ENCODE measurements at places on chromosomes 7 and 10.

GRCh38 chr7:26375726-26376174, 84.1 kb downstream of the SNX10 start:
- no peak for DNase-seq

- DNase-seq: no peak
Measured at GRCh38 chr7:139034336-139034735, 1.5 kb downstream of the ZC3HAV1L start.

- DNase-seq: no peak
Measured at GRCh38 chr7:8157296-8157695, 104.7 kb downstream of the ICA1 start.

DNA sequence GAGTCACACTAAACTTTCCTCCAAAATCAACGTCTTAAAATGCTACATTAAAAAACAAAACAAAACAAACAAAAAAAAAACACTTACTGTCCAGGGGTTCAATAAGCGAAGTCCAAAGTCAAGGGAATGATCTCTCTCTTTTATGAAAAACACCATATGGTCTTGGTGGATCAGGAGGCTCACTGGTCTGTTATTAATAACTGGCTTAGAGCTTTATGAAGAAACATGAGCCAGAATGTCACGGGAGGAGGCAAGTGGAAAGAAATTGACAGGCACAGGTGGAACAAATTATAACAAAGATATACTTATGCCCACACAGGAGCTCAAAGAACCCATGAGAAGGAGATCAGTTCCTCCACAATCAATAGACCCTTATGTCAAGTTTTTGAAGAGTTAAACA, at the start of gene MRLN:
TSS of gene MRLN (minus strand) at position 189 of the 400 bp plus-strand sequence.
- DNase-seq: no peak

DNA sequence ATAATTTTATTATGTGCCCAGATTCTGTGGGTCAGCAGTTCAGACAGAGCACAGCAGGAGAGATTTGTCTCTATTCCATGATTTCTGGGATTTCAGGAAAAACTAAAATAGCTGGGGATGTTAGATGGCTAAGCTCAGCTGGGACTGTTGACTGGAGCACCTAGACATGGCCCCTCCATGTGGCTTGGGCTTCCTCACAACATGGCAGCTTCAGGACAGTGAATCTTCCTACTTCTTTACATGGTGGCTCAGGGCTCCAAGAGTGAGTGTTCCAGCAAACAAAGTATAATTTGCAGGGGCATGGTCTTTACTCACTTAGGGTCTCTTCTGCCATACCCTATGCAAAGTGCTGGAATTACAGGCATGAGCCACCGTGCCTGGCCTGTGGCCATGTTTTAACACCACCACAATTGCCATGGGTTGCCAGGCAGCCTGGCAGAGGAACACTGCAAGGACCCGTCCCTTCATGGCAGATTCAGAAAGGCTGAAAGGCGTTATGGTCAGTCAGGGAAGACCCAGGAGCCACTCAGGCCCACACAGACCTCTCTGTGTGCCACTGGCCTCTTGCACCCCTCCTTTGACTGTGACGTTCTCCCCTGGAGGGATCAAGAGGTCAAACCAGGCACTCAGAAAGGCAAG, 50.8 kb upstream of the ZMIZ1 start:
- no peak for DNase-seq

DNA sequence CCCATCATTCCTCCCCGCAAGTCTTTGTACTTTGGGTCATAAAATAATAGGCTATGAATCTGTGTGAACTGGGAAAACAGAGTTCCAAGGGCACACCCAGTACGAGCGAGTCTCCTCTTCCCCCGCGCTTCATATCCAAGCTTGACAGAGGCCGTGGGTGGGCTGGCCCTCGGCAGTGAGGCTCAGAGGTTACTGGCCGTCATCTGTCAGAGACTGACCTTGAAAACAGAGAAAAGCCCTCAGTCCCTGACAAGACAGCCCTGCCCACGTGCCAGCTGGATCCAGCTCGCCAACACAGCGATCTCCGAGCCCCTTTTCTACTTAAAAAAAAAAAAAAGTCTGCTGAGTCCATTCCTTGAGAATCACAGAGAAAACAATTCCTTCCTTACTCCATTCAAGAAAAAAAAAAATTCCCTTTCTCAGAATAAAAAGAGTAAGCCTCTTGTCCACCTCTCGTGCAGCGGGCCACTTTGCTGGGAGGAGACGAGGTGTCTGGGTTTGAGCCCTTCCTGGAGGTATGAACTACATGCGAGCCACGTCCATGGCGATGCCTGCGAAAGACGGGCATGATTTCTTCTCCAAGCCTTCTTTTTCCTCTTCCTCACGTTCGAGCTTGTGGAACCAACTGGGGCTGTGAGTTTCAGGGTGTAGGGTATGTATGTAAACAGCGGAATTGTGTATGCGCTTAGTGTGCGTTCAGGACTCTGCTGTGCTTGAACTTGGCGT, 744 bp upstream of the BICC1 start:
- peak; percentile 3 for DNase-seq

GRCh38 chr7:74029089-74029785, 1.3 kb downstream of the ELN start:
- no peak for DNase-seq

DNA sequence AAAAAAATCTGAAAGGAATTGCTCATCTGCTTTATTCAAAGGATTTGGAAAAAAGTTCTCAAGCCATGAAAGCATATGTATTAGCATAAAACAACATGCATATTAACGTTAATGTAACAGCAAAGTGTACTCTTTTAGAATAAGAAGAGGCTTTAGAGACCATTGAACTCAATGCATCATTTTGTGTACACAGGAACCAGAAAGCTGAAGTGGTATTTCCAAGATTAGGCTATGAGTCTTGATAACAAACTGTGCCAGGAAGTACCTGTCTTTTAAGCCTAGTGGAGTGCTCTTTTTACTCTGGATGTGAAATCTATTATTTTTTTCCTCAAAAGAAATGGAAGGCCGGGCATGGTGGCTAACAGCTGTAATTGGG, 164.2 kb downstream of the THSD7A start:
- DNase-seq: no peak

DNA sequence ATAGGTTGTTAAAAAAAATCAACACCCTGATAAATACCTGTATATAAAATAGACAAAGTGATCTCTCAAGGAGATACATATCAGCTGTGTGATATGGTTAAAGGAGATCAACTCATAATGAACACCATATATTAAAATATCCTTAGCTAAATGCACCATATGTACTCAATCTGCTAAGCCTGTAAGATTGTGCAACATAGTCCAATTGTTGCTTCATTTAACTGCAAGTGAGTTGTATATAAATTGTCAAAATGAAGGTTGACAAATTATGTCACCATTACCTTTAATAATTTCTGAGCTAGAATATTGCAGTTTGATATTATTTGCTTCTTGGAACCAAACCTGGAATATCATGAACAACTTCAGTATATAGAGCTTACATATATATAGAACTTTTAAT, 283.7 kb downstream of the MALRD1 start:
- DNase-seq: no peak

DNA sequence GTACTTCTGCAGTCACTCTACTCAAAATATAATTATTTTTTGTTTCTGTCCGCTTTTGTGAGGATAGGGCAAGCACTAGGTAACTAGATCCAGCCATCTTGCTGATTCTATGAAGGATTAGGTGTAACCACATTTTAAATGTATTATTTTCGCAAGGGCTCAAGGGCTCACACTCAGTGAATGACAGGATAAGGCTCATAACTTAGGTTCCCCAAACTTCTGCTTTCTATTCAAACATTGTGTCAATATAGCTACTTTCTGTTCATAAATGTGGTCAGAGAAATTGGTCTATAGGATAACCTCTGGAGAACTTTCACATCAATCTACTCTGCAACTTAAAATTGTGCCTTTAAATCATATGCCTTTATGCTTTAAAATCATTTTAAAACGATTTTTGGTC, 1141.2 kb downstream of the SORCS1 start:
- no peak for DNase-seq

DNA sequence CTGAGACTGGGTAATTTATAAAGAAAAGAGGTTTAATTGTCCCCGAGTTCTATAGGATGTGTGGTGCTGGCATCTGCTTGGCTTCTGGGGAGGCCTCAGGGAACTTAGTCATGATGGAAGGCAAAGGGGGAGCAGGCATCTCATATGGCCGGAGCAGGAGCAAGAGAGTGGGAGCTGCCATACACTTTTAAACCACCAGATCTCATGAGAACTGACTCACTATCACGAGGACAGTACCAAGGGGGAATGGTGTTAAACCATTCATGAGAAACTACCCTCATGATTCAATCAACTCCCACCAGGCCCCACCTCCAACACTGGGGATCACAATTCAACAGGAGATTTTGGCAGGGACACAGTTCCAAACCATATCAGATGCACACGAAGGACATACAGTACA, 199.9 kb upstream of the DPP6 start:
- no peak for DNase-seq

- DNase-seq: no peak
Measured at GRCh38 chr7:7889791-7890568, 78.6 kb upstream of the GLCCI1 start.

DNA sequence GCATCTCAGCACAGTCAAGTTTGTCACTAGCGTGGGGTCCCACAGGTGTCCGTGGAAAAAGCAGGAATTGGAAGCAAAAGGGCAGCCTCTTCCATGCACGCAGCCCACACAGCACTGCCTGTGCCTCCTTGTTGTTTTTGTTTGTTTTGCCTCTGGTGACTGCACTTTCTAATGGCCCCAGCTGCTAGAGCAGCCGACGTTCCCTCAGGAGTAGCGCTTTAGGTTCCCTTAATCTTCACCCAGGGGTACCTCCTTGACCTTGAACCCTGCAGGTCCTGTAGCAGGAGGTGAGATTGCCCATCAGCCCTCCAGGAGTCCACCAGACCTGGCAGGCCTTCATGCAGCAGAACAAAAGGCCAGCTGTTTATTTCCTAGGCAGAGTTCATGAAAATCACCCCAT, 210.1 kb downstream of the CACNB2 start:
- DNase-seq: no peak

DNA sequence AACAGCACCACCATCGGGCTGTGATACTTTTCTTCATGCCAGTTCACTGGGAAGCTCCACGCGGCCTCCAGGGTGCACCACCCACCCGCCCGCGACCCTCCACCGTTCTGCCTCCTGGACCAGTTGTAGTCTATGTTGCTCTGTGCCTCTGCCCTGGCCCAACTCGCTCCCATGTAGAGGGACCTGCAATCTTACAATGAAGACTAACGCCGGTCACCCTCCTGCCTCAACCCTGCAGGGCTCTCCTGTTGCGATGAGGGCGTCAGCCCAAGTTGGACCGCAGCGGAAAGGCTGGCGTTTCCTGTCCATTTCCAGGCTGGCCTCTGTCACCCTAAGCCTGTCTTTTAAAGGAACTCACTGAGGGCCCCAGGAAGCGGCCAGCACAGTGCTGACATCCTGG, 34.9 kb downstream of the IL15RA start:
- DNase-seq: no peak

DNA sequence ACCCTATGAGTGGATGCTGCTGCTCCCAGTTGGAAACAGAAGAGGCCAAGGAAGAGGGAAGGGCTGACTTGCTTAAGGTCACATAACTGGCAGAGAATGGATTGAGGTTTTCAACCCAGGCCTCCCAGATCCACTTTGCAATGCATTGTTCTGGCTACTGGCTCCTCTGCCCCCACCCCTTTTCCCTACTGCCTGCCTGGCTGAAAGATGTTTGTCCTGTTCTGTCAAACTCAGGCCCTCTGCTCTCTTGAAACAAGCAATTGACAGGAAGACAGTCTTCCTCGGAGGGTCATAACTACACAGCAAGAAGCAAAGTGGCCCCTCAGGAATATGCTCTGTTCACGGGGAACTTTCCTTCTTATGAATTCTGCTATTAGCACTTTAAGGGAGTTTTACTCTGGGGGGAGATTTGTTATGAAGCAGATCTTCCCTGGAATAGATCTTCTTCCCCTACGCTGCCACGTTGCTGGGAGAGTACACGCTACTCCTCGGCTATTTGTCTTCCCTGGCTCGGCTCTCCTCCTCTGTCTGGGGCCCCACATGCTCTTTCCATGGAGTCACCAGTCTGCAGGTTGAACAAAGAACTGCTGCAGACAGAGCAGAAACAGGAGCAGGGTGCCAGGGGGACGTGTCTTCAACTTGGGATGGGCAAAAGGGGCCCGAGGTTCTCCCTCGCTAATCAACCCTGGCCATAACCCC, 436.1 kb downstream of the TYW1 start:
- no peak for DNase-seq

DNA sequence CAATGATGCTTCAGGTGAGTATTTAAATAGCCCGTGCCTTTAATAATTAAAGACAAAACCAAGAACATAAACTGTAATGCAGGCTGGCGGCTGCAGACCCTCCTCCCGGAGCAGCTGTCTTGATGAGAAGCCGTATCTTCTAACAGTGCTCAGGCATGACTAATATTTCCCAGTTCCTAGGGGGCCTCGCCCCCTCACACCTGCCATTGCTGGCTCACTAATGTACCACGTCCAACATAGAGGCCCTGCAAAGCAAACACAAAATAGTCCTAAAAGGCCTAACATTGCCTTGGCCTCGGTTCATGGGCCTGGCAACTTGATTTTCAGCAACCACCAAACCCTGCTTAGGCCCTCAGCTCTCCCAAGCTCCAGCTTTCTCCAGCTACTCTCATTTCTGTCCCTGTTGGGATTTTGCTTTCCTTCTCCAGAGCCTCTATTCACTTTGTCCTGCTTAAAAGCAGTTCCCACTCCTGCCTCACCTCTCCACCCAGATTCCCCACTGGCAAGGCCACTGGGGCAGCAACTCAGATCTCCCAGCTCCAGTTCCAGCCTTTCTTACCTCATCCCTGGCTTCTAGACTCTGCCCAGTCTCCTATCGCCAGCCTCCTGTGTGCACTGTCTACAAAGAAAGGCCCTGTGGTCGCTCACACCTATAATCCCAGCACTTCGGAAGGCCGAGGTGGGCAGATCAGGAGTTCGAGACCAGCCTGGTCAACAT, 16.2 kb downstream of the SORBS1 start:
- DNase-seq: no peak

DNA sequence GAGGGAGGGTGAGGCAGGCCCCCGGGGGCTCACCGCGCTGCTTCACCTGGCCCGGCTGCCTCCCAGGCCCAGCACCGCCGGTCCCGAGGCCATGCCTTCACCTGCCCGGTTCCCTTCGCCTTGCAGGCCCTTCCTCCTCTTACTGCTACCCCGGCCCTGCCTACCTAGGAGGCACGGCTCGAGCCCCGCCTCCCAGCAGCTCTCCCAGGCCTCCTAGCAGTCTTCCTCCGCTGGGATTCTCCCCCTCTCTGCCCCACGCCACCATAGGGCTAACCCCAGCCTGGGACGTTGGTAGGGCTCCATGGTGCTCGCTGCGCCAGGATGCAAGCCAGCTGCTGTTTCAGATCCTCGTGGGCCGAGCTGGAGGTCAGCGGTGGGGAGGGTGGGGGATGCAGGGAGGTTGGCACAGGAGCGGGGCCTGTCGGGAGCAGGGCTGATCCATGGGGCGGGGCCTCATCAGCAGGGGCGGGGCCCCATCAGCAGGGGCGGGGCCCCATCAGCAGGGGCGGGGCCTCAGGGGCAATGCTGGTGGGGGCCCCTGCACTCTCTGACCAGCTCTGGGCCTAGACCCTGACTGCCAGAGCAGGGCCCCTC, 63.3 kb downstream of the RASGEF1A start:
- DNase-seq: no peak

GRCh38 chr10:12507165-12507850, 158.0 kb downstream of the CAMK1D start:
- DNase-seq: no peak

GRCh38 chr10:70715853-70716795, 43.8 kb downstream of the ADAMTS14 start:
- peak; percentile 55 for DNase-seq
